ENCODE measurements at places on chromosomes 5 and 9.

DNA sequence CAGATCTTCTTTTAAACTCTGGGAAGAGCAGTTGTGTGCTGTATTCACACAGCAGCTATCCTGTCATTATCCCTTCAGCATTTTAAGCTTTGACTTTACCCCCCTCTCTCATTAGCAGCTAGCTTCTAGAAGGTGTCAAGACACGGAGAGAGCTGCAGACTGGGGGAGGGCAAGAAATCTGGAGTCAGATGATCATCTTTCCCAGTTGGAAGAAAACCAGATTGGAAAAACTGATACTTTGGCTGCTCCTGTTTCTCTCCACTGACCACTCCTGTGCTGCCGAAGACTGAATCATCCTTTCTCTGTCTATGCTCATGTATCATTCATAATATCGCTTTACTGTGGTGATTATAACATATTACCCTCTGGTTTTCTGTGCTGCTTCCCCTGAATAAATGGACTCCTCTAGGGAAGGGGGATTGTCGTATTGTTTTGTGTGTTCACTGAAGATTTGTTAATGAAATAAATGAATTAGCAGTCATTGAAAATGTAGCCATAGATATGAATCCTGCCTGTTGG, 75.1 kb downstream of the SH3GL2 start:
- no peak for DNase-seq

DNA sequence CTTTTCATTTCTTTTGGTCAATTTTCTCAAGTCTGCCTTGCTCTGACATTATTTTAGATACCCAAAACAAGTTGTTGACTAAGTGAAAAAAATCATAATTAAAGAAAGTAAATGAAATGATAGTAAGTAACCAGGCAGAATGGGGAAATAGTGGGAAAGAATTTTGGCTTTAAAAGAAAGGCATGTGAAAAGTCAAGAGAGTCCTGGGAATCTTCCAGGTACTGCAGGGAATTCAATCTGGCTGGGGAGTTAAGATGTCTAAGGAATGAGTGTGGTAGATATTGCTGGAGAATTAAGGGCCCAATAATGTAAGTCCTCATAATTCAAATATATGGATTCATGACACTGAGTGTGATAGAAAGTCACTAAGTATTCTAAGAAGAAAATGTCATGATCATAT, 123.1 kb upstream of the PAPPA start:
- DNase-seq: no peak

- DNase-seq: no peak
Observed at GRCh38 chr5:7850395-7851239, at the start of gene CFAP90. CFAP90 (minus strand) TSS chr5:7851133; CDS start chr5:7851021, 112 bp downstream.

DNA sequence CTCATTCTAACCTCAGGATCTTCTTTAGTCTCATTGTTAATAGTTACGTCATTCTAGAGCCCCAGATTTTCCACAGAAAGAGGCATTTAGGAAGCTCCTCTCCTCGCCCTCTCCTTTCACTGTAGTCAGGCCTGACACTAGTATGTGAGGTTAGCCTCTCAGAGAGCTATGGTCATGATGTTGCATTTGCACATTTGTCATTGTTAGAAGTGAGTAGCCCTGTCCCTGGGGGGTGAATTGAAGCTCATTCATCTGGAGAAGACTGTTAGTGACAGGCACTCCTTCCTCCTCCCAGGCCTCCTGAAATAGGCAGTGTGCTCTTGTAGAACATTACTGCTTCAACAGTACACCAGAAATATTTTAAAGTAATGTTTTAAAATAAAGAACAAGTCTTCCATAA, 26.6 kb upstream of the LRRTM2 start:
- no peak for DNase-seq

- no peak for DNase-seq
Observed at GRCh38 chr5:11324521-11325289, 563.7 kb upstream of the DAP start.

DNA sequence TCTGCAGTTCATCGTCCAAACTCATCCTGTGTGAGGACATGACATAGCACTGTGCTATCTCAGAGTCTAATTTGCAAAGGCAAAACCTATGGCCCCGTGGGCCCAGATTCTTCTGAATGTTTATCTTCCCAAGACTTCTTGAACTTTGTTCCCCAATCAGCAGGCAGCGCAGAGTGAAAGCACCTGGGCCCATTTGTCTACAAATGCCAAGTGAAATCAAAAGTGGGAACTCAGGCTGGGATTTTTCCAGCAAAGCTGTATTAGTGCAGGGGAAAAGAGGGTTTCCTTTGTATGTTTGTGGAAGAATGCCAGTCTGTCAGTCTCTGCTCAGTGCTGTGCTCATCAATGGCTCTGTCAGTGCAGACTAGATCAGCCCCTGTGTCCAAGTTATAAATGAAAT, 55.8 kb downstream of the FOXD1 start:
- no peak for DNase-seq

GRCh38 chr5:126269511-126269910, 153.7 kb upstream of the GRAMD2B start:
- no peak for DNase-seq

- no peak for DNase-seq
Observed at GRCh38 chr9:129803676-129804060, 684 bp downstream of the TOR1B start.

DNA sequence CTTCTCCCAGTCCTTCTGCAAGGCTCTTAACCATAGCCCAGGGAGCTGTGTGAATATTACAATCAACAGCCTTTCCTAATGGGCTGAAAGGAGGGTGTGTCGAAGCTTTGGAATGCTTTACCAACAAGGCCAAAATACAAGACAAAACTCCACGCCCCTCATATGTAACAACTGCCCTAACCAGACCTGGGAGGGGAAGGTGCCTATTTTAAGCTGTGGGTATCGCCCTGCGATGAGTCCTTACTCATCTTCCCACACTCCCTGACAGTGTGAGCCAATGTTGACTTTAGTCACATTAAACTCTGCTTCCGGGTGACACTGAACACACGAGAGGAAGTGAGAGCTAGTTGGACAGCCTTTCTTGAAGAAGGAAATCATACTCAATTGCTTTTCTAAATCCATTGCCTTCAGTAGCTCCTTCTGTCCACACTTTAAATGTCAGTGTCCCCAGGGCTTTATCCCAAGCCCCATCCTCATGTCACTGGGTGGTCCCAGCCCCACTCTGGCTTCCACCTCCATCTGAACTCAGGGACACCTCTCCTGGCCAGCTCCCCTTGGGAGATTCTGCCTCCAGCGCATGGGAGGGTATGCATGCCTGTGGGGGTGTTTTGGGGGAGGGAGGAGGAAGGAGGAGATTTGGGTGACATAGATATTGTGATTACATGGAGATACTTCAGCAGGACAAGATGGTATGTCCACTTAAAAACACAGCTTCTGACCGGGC, 6.5 kb upstream of the TBC1D9B start:
- DNase-seq: no peak

GRCh38 chr5:168467755-168468330, 18.4 kb upstream of the RARS1 start:
- DNase-seq: no peak

DNA sequence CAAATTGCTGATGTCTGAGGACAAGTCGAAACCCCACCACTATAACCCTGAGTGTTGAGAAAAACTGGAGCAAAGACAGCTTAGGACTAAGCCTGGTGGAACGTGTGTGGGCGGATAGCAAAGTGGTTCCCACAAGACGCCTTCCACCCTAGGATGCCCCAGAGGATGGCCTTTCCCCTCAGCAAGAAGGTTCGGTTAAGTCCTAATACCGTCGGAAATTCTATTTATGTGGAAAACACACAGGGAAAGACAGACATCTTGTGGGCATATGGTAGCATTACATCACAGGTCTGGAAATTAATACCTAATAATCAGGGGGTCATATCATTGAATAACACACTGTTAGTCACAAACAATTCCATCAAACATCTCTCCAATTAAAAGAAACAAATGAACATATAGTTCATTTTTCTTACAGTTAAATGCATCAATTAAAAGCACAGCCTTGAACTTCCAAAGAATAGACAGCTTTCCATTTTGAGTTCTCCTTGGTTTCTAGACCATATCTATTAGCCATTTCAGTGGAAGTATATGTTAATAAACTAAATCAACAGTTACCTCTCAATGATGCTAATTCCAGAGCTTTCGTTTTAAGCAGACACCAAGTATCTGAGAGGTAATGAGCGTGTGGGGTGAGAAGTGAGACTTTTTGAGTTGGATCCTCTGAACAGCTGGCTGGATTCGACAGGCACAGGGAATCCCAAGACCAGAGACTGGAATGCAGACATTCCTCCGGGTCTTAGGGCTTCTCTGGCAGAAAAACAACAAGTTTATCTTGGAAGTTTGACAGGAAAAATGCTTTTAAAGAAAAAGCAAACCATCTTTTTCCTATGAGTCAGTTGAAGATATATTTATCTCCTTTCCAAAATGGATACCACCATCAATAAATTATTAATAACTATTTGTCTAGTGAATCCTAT, 2.9 kb upstream of the ICE1 start:
- DNase-seq: no peak

DNA sequence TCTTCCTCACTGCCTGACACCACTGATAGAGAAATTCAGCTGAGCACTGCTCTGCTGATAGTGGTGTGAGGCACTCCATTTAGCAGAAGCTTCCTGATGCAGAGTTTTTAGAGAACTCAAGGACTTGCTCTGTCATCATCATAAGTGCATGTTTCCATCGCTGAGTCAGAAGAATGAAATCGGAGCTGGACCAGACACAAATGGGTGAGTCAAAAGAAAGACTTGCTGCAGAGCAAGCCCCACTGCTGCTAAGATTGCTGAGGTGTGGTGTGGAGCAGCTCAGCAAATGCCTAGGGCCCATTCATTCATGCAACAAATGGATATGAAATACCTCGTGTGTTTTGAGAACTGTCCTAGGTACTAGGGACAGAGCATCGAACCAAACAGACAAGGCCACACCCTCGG, 410.2 kb upstream of the SLC30A5 start:
- no peak for DNase-seq

DNA sequence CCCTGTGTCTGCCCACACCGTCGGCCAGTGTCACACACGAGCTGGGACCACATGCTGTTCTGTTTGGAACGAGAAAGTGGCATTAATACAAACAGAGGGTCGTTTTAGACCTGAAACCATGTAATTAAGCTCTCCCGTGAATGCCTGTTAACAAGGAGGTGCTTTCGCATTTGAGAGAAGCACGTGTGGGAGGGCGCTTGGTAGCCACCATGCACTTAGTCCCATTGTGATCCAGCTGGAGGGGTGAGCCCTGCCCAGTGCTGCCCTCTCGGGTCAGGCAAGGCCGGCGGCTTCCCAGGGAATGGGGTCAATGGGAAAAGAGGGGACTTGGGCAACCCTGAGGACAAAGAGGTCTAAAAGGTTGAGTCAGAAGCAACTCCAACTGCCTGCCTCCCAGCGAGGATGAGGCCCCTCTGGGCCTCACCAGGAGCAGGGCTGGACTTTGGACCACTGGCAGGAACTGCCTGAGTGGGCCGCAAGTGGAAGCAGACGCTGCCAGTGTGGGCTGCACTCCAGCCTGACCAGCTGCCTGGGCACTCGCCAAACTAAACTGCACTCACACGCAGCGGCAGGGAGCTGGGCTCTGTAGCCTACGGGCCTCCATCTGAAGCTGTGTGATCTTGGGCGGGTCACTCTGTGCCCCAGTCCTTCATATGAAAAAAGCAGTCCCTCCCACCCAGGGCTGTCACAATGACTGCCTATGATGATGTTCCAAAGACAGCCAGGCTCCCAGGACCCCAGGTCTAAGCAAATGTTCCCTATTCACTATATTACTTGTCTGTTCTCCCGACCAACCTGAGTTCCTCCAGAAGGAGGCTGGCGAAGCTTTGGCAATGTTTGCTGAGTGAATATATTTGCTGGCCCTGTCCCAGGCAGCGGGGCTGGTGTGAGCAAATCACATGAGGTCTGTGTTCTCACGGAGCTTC, 195.7 kb downstream of the CDK5RAP2 start:
- no peak for DNase-seq

DNA sequence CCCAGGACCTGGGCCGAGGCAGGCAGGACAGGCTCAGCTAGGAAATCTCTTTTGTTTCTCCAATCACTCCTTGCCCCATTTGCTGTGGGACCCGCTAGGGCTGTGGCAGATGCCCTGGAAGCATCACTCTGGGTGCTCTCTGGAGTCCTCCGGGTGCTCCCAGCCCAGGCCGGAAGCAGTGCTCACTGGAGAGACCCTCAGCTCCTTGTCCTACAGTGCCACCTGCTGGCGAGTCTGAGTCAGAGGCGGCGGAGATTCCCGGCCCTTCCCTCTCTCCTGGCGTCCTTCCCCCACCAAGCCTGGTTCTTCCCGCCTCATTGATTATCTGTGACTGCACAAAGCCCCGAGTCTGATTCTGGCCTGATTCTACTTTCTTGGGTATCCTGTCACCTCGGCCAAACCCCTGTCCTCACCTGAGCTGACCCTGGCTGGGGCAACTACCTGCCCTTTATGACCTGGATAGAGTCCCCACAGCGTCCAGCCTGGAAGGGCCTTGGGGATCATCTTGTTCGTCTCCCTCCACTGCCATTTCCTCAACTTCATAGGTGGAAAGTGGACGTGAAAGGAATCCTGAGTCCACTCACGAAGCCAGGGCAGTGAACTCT, 7.3 kb upstream of the BARHL1 start:
- DNase-seq: peak; percentile 16

DNA sequence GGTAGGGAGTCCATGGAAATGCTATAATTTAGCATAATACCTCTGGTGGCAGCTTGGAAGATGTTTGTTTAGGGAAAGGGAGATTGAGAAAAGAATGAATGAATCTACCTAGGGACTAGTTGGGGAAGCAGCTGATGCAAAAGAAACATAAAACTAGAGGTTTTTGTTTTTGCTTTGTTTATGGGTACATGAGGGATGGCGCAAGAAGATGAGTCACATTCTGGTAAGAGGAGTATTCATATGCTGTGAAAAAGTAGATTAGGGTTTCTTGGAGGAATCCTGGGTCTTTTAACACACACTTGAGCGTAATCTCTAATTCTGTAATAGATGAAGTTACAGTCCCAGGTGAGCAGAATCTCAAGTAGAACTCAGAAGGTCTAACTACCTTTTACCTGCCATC, 17.1 kb downstream of the C9orf43 start:
- DNase-seq: no peak

- DNase-seq: no peak
Observed at GRCh38 chr9:22373636-22374035, 73.0 kb upstream of the DMRTA1 start.

- no peak for DNase-seq
Observed at GRCh38 chr5:69288069-69288468, 44.5 kb downstream of the CCDC125 start.

GRCh38 chr5:4374866-4375265, 765.3 kb upstream of the ADAMTS16 start:
- DNase-seq: no peak

DNA sequence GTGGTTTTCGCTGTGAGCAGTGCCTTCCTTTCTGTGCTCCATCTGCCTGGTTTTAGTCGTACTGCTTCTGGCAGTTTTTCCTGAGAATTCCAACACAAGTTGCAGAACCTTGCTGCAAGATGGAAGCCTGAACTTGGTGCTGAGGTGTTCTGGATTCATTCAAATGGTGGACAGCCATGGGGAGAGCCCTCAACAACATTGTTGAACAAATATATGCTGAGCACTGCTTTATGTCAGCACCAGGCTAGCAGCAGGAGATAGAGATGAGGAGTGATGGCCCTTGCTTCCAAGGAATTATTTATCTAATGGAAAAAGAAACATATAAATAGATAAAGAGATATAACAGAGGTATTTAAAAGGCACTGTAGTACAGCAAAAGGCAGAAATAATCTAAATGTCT, 7.3 kb upstream of the RPS6 start:
- DNase-seq: no peak
